ENCODE measurements at places on chromosomes 2 and 18. TPM values are rescaled to one million over a fixed set of nuclear protein-coding genes. Genes with fewer than 3 reads are reported as not detected.

NXPH2 gene
- not detected for total RNA-seq

C2orf72 gene
- total RNA-seq, result 0.36 TPM

CXCR1 gene
- total RNA-seq, result not detected

DNA sequence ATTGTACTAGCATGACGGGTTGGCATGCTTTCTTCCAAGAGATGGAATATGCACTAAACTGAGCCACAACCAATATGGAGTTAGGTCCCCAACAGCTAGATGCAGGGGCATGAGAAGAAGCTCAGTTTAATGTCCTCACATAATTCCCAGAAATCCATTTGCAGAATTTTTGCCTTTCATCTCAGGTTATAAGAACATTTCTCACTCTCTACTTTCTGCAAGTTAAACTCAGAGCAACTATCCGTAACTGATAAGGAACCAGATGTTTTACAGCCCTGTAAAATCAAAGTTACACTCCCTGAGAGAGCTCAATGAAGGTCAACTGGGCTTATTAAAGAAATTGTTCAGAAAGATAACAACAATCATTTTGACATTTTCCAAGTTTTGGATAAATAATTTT lies 30.7 kb downstream of the COPS8 start:
- no peak overlapping the region for H3K4me3 ChIP-seq
- DNase-seq, result no peak
- H3K4me1 ChIP-seq, result peaks cover 16% of the 10 kb centered on the region
- no peak overlapping the region for H3K27ac ChIP-seq
- H3K27me3 ChIP-seq, result no peaks in the 10 kb centered on the region

GRCh38 chr2:20488782-20489181 lies 41.9 kb downstream of the RHOB start:
- no peak overlapping the region for H3K4me3 ChIP-seq
- peak overlapping the region; percentile 84 for H3K27ac ChIP-seq
- peak; percentile 56 for DNase-seq
- no peaks in the 10 kb centered on the region for H3K36me3 ChIP-seq
- no peaks in the 10 kb centered on the region for H3K27me3 ChIP-seq

GRCh38 chr2:189821953-189822748 lies 37.9 kb downstream of the PMS1 start:
- no peak for DNase-seq
- H3K27ac ChIP-seq, result peak overlapping the region; percentile 19
- no peak overlapping the region for H3K4me3 ChIP-seq
- no peaks in the 10 kb centered on the region for H3K36me3 ChIP-seq

DNA sequence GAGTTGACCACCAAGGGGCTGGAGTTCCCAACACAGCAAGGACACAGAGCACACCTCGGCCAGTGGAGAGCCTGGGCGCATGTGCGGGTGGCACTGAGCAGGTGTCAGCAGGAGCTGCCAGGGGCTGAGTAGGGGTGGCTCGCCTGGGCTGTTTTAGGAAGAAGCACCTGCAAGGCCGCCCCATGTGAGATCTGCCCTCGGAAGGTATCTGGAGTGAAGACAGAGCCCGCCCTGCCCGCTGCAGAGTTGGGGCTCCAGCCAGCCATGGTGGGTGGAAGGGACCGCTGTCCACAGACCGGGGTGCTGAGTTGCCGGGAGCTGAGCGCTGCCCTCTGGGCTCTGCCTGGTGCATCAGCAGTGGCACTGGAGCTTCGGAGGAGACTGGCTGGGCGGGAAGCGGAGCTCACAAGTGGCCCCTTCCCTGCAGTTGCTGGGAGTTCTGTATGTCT lies 35.2 kb downstream of the MTERF4 start:
- H3K27me3 ChIP-seq, result peaks cover 37% of the 10 kb centered on the region
- DNase-seq, result peak; percentile 64
- H3K27ac ChIP-seq, result no peak overlapping the region
- H3K36me3 ChIP-seq, result no peaks in the 10 kb centered on the region
- no peak overlapping the region for H3K4me3 ChIP-seq

GRCh38 chr2:62423235-62423634 lies 82.8 kb downstream of the TMEM17 start:
- DNase-seq, result no peak
- no peaks in the 10 kb centered on the region for H3K4me1 ChIP-seq
- H3K27me3 ChIP-seq, result no peaks in the 10 kb centered on the region
- H3K36me3 ChIP-seq, result no peaks in the 10 kb centered on the region
